ENCODE measurements at places on chromosomes 1 and 21. TPM values are rescaled to one million over a fixed set of nuclear protein-coding genes. Genes with fewer than 3 reads are reported as not detected.

DNA sequence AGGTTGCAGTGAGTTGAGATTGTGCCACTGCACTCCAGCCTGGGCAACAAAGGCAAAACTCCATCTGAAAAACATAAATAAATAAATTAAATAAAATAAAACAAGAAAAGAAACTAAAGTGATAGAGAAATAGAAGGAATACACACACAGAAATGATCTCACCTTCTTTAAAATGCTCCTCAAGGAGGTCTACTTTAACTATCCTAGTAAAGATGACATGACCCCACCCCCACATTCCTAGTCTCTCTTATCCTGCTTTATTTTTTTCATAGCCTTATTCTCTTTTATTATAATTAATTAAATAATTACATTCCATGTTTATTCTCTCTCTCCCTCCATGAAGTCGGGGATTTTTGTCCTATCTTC, 18.0 kb upstream of the CR1L start:
- DNase-seq: no peak

- DNase-seq: peak; percentile 20
These were observed 179.2 kb downstream of the ATG4C start for GRCh38 chr1:62962901-62963776.

GRCh38 chr1:119409731-119410130, 5.2 kb upstream of the HSD3B2 start:
- DNase-seq: no peak

DNA sequence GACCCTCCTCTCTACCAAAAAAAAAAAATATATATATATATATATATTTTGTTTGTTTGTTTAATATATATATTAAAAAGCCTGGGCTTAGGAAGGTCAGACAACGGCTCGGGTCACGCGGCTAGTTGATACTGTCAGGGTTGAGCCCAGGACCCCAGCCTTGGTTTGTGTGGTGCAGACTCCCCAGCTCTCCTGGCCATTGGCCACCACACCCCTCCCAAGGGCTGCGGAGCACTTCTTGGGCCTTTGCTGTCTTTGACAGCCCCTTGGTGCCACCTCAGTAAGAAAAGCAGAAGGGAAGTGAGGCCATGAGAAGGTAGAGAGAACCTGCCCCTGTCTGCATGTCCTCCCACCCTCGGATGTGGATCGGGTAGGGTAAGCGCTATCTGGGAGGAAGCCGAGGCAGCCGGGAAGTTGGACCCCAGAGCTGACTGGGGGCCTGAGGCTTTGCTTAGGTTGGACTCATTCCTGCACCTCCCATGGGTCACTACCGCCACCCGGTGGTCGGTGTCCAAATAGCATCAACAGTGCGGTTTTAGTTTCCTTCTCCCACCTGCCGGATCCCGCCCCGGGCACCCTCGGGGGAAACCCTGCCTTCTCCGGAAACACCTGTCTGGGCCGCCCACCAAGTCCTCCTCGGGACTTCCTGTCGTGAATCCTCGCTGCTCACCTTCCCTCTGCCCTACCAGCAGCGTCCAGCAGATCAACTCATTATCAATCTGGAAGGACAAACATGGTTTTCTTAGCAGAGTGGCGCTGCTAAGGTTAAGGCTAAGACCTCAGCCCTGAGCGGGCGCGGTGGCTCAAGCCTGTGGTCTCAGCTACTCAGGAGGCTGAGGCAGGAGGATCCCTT, 29.8 kb upstream of the GNPAT start:
- peak; percentile 89 for DNase-seq

GRCh38 chr1:14476170-14476955, 122.1 kb upstream of the KAZN start:
- no peak for DNase-seq

GRCh38 chr1:26723013-26723991, 27.5 kb downstream of the ARID1A start:
- DNase-seq: peak; percentile 38

DNA sequence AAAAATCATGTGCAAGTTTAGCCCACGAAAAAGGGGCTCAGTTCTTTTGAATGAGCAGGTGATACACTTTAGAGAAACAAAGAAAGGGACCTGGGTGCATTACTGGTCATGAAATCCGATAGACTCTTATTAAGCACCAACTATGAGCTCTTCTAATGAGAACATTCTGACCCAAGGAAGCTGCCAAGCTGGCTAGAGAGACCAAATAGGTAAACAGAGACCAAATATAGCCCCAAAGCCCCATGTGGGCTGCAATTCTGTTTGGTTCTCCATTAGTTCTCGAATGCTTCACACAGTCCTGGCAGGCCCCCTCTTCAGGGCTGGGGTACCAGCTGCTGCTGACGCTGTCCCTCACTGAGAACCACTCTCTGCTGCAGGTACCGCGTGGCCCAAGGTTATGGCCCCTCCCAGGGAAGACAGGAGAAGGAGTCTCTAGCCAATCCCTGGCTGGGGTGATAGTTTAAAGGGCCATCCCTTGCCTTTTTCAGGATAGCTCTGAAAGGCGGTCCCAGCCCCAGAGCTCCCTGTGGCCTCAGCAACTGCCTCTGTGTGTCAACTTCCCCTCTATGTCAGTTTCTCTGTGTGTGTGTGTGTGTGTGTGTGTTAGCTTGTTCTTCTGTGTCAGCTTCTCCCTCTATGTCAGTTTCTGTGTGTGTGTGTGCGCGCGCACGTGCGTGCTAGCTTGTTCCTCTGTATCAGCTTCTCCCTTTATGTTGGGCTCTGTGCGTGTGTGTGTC, 7.1 kb upstream of the UBXN10 start:
- no peak for DNase-seq

DNA sequence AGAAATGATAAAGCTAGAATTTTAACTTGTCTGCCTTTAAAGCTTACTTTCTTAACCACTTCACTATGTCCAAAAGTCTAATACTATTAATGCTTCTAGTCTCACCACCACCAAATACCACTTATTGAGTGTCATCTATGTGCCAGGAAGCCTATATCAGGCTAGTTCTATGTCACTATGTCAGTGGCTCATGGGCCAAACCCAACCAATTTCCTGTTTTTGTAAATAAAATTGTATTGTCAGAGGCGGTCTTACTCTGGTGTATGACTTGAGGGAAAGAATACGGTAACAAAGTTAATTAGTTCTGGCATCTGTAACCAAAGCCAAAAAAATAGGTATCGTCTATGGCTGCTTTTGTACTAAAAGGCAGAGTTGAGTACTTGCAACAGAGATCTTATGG, 14.8 kb downstream of the F5 start:
- no peak for DNase-seq

GRCh38 chr1:25064465-25065240, 134.6 kb upstream of the RUNX3 start:
- DNase-seq: peak; percentile 30

CLDN17 gene
- total RNA-seq: not detected

UBL4B gene
- total RNA-seq: not detected
